ENCODE measurements at places on chromosomes 7 and 10.

GRCh38 chr7:816300-816750, 16.0 kb upstream of the SUN1 start:
- DNase-seq, result peak; percentile 90

DNA sequence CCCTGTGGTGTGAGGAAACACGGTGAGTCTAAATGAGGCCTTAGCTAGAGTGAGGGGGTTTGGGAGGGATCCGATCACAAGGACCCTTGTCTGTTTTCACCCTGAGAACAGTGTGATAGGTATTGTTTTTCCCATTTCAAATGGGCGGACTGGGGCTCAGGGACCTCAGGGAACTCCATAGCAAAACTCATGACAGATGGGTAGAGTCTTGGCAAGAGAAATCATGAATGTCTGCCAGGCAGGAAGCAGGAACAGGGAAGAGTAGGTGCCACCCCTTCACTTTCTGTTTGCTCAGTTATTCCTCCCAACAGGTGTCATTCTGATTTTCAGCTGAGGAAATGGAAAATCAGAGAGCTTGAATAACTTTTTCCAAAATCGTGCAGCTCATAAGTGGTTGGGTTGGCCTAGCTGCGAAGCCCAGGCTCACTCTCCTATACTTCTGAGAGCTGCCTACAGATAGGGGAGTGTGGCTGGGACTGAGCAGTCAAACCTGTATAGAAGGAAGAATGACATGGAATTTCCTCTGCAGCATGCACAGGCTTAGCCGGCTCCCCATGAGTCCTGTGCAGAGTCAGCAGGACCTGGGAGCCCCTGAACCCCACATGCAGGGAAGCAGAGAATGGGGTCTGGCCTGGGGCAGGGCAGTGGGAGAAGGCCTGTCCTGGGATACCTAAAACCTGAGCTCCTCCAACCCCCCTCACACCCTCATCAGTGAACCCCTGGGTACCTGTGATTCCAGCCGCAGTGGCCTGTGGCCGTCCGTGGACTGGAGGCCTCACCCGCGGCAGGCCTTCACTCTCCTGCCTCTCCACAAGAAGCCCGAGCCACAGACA, 17.6 kb upstream of the C10orf105 start:
- DNase-seq, result no peak

- no peak for DNase-seq
These were observed 36.0 kb downstream of the R3HCC1L start for GRCh38 chr10:98170249-98171117.

- no peak for DNase-seq
These were observed 42.9 kb upstream of the STOX1 start for GRCh38 chr10:68784476-68784875.

- no peak for DNase-seq
These were observed 208.7 kb upstream of the ZNF32 start for GRCh38 chr10:43857206-43857930.

GRCh38 chr7:95104739-95105138, 197.3 kb downstream of the PPP1R9A start:
- no peak for DNase-seq
